Activated CD4-positive, alpha-beta T cell treated with anti-CD3 and anti-CD28 coated beads, Interleukin-2, amount 10 ng/mL, durations not matched to agents 24 days and 14 days (primary cell): ENCODE measurements at places on chromosomes 13 and 19. TPM values are rescaled to one million over a fixed set of nuclear protein-coding genes. Genes with fewer than 3 reads are reported as not detected.
A peak's percentile ranks its signal among the peaks of the same experiment; 100 is the strongest.

GRCh38 chr19:48513289-48514122, 1.9 kb upstream of the LMTK3 start:
- peak; percentile 92 for DNase-seq

- no peak for DNase-seq
Observed at GRCh38 chr13:107742544-107742943, 472.8 kb downstream of the LIG4 start.

GRCh38 chr19:55694241-55694655, 19.2 kb downstream of the EPN1 start:
- no peak for DNase-seq

The C19orf85 gene
- not detected in 2 replicates for total RNA-seq

The NLRP12 gene
- total RNA-seq = not detected in 2 replicates

The CACNG7 gene
- total RNA-seq = not detected in 2 replicates

The SPACA6 gene
- total RNA-seq = 6.7 and 7.0 TPM in 2 replicates
